ENCODE measurements at places on chromosomes 6 and 20.

DNA sequence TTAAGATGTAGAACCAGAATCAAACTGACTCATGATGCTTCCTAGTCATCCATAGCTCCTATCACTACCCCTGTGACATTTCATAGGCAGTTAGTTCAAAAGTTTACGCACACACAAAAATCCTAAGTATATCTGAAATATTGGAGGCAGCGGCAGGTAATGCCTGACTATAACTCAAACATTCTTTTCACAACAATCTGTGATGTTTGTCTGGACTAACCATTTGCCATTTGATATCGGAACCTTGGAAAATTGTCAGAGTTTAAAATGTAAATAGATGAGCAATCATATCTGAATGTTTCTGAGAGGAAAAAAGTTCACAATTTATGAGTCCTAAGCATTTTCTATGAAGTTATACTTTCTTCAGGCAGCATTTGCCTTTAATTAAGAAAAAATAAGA is 1078.2 kb downstream of the EPHA7 start:
- no peak for DNase-seq

DNA sequence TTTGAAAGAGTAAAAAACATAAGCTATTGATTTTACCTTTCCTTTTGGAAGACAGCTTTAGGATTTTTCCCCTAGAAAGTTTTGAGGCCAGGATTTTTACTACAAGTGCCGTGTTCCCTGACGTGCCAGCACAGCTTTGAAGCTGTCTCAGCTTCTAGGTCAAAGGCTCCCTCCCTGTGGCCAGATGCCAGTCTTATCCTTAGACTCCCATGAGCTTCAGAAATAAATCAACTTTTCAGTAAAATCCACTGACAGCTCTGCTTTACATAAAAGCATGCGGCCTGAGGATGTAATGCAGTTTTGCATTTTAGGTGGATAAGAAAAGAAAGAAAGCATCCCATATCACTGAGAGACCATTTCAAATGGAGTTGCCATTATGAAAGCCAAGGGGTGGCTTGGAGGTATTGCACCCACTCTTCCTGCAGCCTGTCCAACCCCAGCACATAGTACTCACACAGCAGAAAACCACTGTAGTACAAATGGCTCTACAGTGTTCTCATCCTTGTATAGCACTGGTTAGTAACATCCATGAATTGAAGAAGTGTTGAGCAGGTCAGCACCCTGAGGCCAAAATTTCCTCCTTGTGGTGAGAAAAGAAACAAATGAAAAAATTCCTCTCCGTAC is 15.2 kb upstream of the ATXN1 start:
- no peak for DNase-seq

DNA sequence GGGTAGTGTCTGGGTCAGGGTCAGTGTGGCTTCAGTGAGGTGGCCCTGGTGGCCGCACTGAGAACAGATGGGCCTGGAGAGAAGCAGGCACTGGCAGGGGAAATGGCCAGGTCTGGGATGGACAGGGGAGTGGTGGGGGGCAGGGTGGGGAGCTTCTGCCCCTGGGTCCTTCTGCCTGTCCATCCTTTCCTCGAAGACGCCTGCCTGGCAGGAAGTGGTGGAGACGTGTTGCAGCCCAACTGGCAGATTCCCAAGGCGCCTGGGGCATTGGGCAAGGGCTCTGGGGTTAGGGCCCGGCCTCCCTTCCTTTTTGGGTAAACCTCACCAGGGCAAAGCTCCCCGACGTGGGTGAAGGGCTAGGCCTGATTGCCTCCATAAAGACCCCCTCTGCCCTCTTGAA is 10.4 kb downstream of the SRC start:
- DNase-seq: no peak

DNA sequence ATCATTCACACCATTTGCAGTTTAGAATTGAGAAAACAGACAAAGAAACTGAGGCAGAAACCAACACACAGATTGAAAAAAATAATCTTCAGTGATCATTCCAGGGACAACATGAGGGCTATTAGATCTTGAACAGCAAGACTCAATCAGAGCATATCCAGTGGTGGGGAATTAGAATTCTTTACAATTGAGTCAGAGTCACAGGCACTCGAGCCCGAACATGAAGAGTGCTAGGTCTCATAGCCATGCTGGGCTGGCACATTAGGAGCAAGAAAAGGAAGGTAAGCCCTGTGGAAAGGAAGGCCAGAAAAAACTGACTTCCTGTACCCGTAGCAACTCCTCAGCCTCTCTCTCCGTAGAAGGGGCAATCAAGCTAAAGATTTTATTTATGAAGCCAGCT is 419.9 kb downstream of the HAO1 start:
- no peak for DNase-seq

- no peak for DNase-seq
These were observed 62.7 kb upstream of the BMP5 start for GRCh38 chr6:55937951-55938690.

DNA sequence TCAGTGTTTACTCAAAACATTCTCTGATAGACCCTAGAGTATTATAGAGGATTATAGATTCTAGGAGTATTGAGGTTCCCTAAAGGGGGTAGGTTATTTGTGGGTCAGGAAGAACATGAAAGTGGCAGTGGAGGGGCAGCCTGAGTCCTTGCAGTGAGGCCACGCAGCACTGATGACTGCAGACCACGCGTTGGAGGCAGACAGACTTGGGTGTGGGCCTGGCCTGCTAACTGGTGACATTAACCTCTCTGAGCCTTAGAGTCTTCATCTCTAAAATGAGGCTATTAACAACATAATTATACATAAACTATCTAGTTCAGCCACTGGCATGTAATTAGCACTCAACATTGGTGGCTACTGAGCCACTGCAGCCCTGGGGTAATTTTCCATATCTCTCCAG is 16.1 kb downstream of the MTCL3 start:
- no peak for DNase-seq

GRCh38 chr6:44049163-44049988 is 77.9 kb downstream of the MRPL14 start:
- no peak for DNase-seq

- DNase-seq: no peak
These were observed 83.7 kb upstream of the ZFP64 start for GRCh38 chr20:52275181-52275691.

DNA sequence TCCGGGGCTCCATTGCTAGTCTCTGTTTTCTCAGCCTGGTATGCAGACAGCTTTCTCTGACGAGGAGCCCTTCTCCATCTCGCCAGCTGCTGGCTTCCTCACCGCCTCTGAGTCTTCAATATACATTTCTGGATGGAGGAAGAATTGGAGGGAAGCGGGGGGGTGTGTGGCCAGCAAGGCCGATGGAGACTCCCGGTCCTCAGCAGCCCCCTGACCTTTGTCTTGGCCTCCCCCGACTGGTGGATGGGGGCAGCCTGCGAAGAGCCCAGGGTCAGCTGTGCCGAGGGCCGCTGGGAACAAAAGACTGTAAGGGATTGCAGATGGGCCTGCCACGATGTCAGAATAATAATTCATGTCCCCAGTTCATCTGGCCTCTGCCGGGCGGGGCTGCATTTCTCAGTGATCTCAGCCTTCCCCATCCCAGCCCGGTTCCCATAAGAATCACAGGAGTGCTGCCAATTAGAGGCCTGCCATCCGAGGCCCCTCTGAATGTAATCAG is 54.3 kb upstream of the STX16 start:
- no peak for DNase-seq

- no peak for DNase-seq
These were observed 92.6 kb downstream of the SNX5 start for GRCh38 chr20:17875981-17876385.

DNA sequence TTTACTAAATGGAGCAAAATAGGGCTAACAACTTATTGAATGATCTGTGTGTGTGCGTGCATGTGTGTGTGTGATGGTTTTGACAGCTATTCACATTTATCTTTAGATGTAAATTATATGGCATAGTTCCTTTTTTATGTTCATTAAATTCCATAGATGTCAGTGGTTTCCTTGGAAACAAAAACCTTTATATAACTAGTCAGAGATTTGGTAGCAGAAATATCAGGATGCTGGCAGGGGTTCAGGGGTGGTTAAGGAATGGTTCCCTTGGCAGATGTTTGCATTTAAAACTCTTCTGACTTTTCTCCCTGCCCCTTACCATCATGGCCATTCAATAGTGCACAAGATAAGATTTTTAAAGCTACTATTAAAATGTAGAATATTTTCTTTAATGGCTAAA is 256.6 kb downstream of the PLCB1 start:
- DNase-seq: peak; percentile 52

DNA sequence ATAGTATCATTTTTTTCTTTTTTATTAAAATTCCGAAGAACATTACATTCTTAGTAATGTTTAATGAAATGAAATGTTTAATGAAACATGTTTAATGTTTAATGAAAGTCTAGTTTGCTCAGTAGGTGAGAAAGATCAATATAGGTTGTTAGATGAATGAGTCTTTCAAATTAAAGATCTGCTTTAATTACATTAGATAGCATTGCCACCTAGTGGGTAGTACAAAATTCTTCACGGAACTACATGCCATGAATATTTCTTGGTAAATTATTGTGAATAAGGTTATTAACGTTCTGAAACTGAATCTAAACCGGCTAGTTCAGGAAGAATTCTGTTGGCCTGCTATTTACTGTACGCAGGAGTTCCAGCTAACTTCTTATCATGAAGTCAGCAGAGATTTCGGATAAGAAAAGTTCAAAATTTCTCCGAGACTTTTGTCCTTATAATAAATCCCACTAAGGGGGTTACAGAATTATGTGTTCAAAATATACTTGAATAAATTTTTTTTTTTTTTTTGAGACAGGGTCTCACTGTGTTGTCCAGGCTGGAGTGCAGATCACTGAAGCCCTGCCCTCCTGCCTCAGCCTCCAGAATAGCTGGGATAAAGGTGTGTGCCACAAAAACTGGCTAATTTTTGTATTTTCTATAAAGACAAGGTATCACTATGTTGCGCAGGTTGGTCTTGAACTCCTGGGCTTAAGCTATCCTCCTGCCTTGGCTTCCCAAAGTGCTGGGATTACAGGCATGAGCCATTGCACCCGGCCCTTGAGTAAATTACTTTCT is 7.9 kb upstream of the GMNN start:
- DNase-seq: peak; percentile 70

- DNase-seq: peak; percentile 83
These were observed 224.8 kb upstream of the MARCKS start for GRCh38 chr6:113632220-113632864.

GRCh38 chr6:15776458-15776980 is 113.7 kb upstream of the DTNBP1 start:
- no peak for DNase-seq

Measured in COLO829 (cell line).